Activated CD8-positive, alpha-beta memory T cell treated with anti-CD3 and anti-CD28 coated beads, Interleukin-2, amount 50 U/mL, for 4 hours (primary cell): ENCODE measurements at places on chromosomes 16 and 17.

GRCh38 chr16:35735403-35736251 lies 2276.2 kb downstream of the TP53TG3F start:
- DNase-seq = no peak

DNA sequence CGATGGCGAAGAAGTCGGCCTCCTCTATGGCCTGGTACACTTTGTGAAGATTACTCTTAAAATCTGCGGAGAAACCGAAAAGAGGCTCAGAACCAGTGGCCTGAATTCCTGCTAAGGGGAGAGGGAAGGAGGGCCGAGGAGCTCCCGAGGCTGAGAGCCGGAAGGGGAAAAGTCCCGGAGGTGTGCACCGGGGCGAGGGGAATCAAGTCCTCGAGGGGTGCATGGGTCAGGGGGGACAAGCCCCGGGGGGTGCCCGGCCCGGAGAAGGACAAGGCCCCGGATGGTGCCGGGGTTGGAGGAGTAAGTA lies 495 bp downstream of the PARN start:
- no peak for DNase-seq

DNA sequence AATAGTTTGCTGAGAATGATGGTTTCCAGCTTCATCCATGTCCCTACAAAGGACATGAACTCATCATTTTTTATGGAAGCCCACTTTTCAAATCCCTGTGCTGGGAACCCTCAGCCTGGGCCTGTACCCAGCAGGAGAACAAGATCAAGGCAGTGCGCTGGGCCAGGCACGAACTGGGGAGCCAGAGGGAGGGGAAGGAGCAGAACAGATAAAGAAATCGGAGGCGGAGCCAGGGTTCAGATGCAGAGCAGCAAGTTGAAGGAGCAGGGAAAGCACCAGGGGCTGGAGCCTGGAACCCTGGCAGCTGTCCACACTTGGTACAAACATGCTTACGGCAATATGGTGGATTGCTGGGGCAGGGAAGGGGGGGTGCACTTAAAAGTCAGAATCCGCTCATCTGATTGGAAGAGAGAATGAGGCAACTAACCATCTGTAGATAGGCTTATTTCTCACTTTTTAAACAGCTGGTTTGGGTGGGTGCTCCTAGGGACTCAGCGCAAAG lies 107.5 kb downstream of the NOG start:
- DNase-seq = no peak

DNA sequence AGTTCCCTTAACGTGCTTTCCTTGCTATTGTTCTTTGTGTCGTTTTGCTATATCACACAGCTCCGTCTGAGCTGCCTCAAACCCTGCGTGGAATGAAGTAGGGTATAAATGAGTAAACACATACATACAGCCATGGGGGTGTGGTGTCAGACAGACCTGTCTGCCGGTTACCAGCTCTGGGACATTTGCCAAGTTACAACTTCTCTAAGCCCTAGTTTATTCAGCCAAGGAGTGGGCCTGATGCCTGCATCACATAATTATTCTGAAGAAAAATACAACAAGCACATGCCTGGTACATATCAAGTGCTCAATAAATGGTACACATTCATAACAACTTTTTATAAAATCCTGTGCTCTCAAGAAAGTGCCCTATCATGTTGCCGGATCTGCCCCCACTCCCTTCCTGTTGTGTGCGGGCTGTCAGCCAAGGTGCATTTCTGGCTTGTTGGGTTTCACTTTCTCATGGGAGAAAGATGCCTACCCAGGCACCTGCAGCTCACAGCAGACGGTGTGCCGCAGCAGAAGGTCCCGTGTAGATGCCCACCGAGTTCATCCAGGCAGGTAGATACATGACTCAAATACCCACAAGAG lies 30.5 kb downstream of the SMPD3 start:
- peak; percentile 66 for DNase-seq

GRCh38 chr17:27407916-27408864 lies 48.1 kb upstream of the KSR1 start:
- DNase-seq = no peak

- no peak for DNase-seq
Observed at GRCh38 chr17:42179335-42179734, 1.6 kb downstream of the KCNH4 start.

- no peak for DNase-seq
Observed at GRCh38 chr17:38984666-38985065, 17.5 kb upstream of the FBXO47 start.

DNA sequence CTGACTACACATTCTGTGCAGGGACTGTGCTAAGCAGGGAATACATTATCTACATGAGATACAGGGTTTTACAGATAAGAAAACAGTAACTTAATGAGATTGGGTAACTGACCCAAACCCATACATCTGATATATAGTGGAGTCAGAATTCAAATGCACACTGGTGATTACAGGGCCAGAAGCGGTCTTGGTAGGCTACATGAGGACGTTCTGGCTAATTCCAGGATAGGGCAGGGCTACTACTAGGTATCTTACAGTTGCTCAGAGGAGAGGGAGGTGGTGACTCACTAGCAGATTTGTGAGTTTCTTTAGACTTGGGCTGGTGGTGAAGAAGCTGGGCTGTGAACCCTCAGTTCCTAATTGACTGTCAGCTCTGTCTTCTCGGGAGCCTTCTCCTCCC lies 21.4 kb downstream of the TRIM16 start:
- no peak for DNase-seq

DNA sequence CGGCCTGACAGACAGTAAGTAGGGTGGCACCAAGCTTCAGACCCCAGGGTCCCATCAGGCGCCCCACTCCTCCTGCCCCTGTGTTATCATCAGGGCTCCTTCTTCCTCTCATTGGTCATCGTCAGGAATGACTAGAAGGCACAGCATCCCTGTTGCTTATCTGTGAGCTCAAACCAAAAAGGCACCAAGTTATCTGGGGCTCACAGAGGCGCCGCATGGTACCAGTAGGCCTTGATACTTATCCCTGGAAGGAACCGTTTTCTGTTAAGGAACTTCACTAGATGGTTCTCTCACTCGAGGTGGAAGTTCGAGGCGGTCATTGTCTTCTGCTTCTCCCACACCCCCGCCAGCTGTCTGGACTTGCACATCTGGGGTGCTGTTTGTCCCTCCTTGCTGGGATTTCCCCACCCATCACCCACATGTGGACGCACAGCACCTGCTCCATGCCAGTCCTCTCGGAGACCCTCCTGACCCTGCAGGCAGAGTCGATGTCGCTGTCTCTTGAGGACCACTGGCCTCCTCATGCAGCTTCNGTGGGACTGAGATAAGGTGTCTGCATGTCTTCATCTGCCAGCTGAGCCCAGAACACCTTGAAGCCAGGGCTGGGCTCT lies 52.1 kb downstream of the METRNL start:
- no peak for DNase-seq

- no peak for DNase-seq
Observed at GRCh38 chr16:30619202-30619601, 9.0 kb upstream of the ZNF689 start.

GRCh38 chr16:29784157-29784556 lies 6.1 kb downstream of the ZG16 start:
- no peak for DNase-seq

- no peak for DNase-seq
Observed at GRCh38 chr16:2056681-2057407, 9.1 kb downstream of the TSC2 start.
